ENCODE measurements at places on chromosomes 2 and 18.

- DNase-seq: no peak
Measured at GRCh38 chr2:16713011-16713423, 47.4 kb upstream of the CYRIA start.

GRCh38 chr18:59155153-59155552, 15.5 kb downstream of the SEC11C start:
- no peak for DNase-seq

GRCh38 chr2:37839991-37840390, 85.1 kb upstream of the RMDN2 start:
- DNase-seq: no peak

DNA sequence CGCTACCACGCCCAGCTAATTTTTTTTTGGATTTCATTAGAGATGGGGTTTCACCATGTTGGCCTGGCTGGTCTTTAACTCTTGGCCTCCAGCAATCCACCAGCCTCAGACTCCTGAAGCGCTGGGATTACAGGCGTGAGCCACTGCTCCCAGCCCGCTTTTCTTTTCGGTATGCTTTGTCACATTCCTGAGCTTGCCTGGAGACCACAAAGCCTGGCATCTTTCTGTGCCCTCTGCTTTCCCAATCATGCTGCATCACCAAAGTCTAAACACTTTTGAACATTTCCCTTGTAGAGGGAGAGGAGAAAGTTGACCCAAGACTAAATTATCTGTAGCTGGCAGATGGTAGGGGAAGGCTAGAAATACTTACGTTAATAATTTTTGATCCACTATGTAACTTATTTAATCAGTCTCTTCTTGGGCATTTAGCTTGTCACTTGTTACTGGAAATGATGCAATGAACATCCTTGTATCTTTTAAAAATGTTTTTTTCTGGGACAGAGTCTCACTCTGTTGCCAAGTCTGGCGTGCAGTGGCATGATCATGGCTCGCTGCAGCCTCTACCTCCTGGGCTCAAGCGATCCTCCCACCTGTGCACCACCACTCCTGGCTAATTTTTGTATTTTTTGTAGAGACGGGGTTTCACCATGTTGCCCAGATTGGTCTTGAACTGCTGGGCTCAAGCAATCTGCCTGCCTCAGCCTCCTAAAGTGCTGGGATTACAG, 2.7 kb upstream of the NPC1 start:
- no peak for DNase-seq

GRCh38 chr2:217806482-217806765, 196.4 kb downstream of the TNS1 start:
- no peak for DNase-seq

GRCh38 chr2:68083346-68083745, 20.5 kb upstream of the C1D start:
- no peak for DNase-seq

- no peak for DNase-seq
Measured at GRCh38 chr2:181178130-181178529, 197.7 kb downstream of the UBE2E3 start.

- peak; percentile 53 for DNase-seq
Measured at GRCh38 chr2:85577386-85578242, at the start of gene VAMP8. Gene VAMP8 (plus strand): TSS chr2:85577586. CDS start chr2:85577647, 61 bp downstream.

DNA sequence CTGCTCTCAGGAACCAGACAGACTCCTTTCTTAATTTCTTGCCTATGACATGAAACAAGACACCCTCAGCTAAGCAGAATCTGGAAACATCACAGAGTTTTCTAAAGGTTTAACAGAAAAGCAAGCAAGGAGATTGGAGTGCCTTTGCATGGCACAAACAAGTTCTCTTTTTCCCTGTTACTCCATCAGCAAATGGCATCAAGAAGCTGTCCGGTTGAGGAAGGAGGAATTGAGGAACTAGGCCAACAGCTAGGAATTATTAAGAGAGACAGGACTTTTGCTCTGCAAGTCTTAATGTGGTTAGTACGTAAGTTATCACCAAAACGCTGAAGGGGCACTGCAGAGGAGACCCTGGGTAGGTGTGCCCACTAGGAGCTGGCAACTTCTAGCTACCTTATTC, 53.2 kb downstream of the NEB start:
- DNase-seq: no peak

DNA sequence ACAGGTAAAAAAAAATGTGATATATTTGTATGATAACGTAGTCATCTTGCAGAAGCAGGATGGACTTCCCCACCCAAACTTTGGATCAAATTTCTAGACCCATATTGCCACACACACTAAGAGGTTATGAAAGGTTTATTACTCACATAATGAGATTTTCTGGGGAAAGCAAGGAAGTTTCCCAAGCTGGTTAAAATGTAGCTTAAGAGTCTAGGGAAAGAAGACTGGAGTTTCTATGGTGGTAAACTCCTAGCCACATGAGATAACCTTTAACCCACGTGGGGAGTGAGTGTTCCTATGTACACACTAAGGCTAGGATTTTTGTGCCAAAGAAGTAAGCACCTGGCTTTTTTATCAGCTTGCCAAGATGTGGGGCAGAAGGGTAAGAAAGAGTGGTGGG, 335.7 kb upstream of the UBE2E3 start:
- DNase-seq: no peak

DNA sequence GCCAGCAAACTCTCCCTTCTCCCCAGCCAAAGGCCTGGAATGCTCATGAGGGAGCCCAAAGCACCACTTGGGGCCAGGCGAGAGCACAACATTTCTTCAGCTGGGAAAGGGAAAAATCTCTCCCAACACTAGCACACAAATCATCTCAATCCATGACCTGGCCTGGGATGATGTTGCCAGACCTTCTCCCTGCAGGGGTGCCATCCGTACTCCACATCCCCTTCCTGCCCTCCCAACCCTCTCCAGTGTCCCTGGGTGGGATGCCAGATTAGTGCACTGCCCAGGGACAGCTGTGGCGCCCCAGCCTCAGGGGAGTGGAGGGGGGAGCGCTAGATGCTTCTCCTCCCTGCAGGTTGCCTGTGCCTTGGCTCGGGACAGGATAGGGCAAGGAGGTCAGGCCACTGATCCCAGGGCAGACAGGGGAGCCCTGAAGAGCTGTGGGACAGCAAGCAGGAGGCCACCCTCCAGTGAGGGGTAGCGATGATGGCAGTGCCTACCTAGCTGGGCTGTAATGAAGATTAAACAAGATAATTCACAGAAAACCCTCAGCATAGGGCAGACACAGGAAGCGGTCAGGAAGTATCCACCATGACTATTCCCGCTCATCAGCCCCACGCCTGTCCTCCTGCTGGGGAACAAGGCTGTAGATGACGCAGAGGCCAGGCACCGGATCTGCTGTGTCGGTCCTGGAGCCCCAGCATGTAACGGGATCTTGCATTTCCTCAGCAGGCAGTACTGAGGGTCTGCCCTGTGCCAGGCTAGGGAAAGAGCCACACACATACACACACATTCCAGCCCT, 31.1 kb downstream of the SERTAD2 start:
- no peak for DNase-seq

- DNase-seq: no peak
Measured at GRCh38 chr2:75563591-75563990, 2.9 kb upstream of the EVA1A start.

DNA sequence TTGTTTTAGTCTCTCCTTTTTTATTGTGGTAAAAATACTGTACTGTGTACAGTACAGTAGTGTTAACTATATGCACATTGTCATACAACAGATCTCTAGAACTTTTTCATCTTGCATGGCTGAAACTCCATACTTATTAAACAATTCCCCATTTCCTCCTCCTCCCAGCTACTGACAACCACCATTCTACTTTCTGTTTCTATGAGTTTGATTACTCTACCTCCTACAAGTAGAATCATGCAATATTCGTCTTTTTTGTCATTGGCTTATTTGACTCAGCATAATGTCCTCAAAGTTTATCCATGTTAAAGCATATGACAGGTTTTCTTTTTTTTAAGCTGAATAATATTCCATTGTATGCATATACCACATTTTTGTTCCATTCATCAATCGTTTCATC, 338.2 kb downstream of the AGPS start:
- no peak for DNase-seq

DNA sequence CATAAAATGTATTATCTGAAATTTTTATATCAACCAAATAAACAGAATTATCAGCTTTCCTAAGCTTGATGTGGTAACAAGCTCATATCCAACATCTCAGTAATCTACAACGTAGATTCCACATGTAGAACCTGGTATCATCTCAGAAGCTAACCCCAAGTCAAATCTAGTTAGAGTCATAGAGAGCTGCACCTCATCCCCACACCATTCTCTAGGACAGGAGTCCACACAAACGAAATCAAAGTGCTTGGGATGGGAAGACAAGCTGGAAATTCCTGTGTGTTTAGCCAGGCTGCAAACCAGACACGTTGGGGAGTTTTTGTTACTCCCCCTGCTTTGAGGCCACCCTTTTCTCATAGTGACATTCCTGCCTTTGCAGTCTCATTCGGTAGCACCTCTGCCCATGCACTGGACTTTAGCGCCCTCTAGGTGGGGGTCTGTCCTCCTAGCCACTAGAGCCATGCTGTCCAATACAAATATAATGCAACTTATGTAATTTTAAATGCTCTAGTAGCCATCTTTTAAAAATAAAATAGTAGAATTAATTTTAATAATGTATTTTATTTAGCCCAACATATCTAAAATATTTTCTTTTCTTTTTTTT, 28.1 kb upstream of the SATB2 start:
- no peak for DNase-seq

DNA sequence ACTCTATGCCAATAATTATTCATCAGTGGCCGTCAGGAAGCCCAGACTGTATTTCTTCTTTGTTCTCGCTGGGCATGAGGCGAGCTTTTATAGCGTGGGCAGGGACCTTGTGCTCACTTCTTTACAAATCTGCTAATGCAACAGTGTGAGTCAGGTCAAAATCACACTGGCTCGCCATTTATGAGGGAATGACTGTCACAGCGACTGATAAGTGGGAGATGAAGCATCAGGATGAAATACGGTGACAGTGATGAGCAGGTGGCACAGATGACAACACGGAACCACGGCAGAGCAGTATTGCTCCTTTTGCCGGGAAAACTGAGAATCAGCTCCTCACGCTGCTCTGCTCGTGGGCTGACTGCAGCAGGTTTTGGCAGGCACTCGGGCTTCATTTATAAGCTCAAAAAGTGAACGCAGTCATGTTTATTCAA, 20.5 kb downstream of the TYMS start:
- no peak for DNase-seq

- no peak for DNase-seq
Measured at GRCh38 chr2:7634409-7634808, 717.2 kb downstream of the RNF144A start.

DNA sequence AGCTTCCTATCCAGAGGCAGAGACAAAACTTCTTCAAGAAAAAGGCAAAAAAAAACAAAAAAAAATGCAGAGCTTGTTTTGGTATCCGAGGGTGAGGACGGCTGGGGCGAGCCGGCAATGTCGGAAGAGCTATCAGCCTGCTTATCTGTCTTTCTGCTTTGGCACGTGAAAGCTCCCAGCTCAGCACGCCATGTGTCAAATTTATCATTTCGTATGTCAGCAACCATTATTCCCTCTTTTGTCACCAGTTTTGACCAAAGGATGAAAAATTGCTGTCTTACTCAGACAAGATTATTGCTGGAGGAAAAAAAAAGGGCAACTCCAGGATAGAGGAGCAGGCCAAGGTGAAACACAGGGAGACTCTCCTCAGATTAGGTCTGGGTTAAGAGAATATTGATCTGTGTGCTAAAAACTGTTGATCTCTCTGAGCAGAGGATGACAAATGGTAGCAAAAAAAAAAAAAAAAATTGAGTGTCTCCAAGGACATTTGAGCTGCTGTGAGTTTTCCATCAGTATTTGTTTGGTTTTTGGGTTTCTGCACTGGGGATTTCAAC, 532.0 kb upstream of the POU3F3 start:
- no peak for DNase-seq

DNA sequence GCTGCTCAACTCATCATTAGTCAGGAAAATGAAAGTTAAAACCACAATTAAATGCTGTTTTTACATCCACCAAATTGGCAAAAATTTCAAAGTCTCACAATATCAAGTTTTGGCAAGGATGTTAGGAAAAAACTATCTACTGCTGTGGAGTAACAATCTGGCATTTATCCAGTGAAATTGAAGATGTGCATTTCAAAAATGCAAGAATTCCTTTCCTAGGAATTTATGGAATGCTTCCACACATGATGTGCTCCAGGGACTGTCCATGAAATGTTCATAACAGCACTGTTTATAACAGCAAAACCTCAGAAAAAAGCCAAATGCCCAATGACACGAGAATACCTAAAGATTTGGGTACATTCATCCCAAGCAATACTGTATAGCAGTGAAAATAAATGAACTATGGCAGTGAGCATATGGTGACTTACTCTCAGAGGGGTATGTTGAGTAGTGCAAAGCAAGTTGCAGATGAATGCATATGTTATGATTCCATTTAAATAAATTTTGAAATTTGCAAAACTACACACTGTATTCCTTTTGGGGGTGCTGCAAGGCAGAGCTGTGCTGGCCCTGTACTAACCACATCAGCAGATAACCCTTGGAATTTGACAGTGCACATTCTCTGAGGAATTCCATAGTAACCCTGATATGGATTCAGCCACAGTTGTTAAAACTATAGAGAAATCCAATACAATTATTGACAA, 41.3 kb upstream of the GYPC start:
- DNase-seq: no peak

DNA sequence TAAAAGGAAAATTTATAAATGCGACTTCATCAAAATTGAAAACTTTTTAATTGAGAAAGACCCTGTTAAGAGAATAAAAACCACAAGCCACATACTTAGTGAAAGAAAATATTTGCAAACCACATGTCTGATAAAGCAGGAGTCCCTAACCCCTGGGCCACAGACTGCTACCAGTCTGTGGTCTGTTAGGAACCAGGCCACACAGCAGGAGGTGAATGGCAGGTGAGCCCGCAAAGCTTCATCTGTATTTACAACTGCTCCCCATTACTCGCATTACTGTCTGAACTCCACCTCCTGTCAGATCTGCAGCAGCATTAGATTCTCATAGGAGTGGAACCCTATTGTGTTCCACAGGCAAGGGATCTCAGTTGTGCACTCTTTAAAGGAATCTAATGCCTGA, 95.5 kb upstream of the CRACDL start:
- no peak for DNase-seq

GRCh38 chr2:60992985-60993392, 24.5 kb upstream of the PEX13 start:
- DNase-seq: no peak

GRCh38 chr18:57754577-57755338, 48.4 kb downstream of the ATP8B1 start:
- no peak for DNase-seq

DNA sequence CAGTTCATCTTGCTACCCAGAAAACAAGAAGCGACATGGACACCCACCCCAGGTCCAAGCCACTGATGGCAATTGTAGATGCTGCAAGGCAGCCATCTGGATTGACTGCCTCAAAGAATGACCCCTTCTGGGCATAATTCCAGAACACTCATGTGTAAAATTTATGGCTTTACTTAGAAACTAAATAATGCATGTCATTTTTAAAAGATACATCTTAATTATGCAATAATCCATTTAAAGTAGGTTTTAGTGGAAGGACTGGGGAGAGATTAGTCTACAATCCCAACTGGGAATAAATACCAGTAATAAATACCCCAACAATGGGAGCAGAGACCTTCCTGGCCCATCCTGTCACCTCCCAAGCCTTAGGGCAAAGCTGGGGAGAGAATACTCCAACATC, 247.7 kb downstream of the SS18 start:
- DNase-seq: no peak

- no peak for DNase-seq
Measured at GRCh38 chr18:30682672-30683071, 359.9 kb downstream of the DSC3 start.
